ENCODE measurements at places on chromosomes 6 and 20. TPM values are rescaled to one million over a fixed set of nuclear protein-coding genes. Genes with fewer than 3 reads are reported as not detected.

Gene TTLL9
- 0.29 TPM for total RNA-seq

Gene MDFI
- total RNA-seq = 7.3 TPM

DNA sequence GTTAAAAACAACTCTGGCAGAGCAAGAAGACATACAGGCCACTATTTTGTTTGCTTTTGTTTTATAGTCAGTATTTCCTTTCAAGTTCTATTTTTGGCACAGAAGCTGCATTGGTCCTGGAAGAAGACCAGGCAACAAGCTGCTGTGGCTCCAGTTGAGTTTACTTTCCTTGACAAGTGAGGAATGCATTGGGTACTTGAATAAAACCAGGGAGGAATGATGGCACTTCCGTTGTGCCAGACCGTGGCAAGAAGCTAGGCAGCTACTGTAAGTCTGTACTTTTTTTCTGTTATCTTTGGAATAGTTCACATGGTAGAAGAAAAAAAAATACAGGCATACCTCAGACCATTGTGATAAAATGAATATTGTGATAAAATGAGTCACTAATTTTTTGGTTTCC is 66.3 kb downstream of the NCOA3 start:
- DNase-seq = peak; percentile 65

DNA sequence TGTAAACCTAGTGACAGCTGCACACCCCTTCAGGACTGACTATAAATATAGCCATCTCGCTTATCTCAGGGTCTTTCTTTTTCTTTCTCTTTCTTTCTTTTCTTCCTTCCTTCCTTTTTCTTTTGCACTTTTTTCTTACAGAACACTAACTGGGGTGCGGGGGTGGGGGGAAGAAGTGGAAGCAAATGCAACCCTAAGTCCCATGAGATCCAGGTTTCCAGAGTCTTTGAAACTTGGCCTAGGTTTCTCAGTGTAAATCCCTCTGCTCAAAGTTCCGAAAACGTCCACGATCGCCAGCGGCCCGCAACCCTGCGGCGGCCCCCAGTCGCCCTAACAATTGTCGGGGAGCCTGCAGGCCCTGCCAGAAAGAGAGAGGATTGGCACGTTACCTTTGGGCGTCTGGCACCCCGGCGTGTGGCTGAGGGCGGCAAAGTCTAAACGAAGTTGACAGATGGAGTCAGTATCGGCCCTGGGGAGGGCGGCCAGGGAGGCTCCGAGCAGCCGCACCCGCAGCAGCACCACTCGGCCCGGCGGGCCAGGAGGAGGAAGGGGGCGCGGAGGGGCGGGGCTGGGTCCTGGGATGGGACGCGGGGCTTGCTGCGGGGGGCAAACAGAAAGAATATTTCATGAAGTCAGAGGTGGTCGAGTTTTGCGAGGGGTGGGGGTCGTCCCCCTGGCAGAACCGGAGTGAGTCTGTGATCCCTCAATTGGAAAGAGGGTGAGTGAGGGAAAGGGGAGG is 577 bp upstream of the FOXF2 start:
- no peak for DNase-seq

GRCh38 chr20:1332749-1333300 is 3.9 kb upstream of the SDCBP2 start:
- no peak for DNase-seq

- no peak for DNase-seq
Observed at GRCh38 chr6:23690453-23691049, 435.5 kb upstream of the NRSN1 start.

DNA sequence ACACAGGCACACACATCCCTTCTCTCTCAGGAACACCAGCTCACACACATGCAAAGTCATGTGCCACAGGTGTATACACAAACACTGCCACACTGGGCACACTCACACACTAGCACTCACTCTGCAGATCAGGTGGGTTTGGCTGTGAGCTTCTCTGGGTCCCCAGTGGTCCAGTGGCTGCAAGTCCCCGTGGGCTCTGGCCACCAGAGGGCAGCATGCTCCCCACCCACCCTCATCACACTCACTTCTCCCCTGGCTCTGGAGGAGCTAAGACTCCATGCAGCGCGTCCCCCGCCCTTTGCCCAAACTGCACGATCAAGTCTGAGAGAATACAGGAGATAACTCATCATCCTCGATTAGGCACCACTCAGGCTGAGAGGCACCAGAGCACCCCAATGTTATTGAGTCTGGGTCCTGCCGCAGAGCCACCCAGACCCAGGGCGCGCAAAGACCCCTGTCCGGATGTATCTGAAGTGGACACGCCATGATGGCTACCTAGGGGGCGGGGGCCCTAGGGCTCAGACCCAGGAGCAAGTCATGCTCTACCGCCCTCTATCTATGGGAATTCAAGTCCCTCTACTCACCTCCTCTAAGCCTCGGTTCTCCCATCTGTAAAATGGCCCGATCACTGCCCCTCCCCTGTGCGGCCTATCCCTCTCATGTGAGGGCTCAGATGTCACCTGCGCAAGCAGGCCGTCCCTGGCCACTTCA is 90.5 kb downstream of the GRM4 start:
- peak; percentile 61 for DNase-seq

DNA sequence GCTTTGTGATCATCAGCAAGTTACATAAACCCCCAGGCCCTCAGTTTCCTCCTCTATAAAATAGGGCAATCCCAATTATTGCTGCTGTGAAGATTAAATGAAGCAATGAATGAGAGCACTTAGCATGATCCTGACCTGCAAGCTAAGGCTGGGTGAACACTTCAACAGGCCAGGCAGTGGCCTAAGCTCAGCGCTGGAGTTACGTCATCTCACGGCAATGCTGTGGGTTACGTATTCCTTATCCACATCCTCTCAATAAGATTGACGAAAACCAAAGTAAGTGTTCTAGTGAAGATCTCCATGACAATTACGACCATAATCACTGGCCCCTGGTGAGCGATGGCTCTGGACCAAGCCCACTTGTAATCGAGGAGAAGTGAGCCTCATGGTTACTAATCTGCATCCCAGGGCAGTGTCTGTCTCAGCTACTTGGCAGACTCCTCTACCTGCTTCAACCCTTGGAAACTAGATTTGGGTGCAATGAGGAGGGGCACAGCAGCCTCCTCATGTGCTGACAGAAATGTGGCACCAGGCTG is 274.1 kb upstream of the ARID1B start:
- no peak for DNase-seq

- no peak for DNase-seq
Observed at GRCh38 chr20:48141660-48142515, 356.6 kb upstream of the SULF2 start.

DNA sequence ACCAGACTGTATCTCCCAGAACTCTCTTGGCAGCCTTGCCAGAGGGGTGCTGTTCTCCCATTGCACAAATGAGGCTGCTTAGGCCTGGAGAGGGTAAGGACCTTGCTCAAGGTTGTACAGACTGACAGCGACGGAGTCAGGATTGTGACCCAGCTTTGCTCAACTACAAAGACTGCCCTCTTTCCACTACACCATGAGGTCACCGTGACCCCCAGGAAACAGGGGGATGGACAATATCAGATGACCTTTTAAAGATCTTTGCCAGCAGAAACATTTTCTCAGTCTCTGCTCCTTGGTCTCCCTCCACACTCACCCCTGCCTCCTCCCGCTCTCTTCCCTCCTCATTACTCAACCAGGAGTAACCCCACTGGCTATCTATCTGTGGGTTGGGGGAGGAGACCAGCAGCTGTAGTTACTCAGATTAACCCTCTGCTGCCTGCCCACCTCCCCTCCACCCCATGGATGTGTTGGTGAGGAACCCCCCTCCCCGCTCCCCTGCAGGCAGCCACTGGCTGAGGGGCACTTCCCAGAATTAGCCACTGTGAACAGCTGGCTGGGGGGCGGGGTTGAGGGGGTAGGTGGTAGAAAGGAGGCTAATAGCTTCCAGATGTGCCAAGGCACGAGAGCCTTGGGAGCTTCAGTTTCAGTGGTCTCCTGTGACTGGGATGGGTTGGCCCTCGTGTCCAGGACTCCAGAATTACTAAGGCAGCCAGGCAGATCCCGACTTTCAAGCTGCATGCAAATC is 26.9 kb upstream of the MRPS18A start:
- DNase-seq = no peak

DNA sequence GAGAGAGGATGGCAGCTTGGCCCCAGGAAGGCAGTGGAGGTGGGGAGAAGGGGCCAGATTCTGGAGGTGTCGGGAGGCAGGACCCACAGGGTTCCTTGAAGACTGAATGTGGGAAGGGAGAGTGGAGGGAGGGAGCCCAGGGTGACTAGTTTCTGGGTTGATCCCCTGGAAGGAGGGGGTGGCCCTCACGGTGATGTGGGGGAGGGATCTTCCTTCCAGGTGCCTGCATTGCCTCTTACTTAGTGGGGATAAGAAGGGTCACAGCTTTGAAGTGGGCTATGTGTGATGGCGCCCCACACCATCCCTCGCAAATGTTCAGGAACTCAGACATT is 26.7 kb downstream of the VSTM2L start:
- DNase-seq = no peak

- DNase-seq = no peak
Observed at GRCh38 chr6:79468116-79468515, 69.1 kb downstream of the LCA5 start.

Data from mucosa of gallbladder (tissue), 1 donor.